Effector memory CD8-positive, alpha-beta T cell (primary cell): ENCODE measurements at places on chromosomes 6 and 20.

DNA sequence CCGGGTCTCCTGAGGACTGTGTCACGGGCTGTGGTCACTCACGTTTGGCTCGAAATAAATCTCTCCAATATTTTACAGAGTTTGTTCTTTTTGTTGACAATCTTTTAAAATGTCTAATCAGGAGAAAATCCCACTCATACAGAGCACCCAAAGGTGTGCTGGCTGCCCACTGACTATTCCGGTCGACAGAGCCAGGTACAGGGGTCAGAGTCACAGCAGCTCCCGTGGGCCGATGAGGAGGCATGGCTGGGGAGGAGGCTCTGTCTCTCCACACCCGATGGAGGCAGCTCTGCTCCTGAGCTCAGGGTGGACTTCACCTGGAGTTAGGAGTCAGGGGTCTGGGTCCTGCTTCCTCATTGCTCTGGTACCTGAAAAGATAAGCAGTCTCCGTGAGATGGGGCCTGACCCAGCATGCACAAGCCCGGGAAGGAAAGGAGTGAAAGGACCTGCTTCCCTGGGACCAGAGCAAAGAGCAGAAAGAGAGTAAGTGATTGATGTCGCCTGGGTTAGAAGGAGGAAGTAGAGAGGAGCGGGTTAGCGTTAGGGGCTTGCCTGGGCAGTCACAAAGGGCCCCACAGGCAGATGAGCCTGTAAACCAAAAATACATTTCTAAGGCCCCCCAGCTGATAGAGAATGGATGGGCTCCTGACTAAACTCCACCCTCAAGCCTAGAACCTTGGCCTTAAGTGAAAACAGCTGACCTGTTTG lies 53.5 kb upstream of the UNC93A start:
- DNase-seq: no peak

DNA sequence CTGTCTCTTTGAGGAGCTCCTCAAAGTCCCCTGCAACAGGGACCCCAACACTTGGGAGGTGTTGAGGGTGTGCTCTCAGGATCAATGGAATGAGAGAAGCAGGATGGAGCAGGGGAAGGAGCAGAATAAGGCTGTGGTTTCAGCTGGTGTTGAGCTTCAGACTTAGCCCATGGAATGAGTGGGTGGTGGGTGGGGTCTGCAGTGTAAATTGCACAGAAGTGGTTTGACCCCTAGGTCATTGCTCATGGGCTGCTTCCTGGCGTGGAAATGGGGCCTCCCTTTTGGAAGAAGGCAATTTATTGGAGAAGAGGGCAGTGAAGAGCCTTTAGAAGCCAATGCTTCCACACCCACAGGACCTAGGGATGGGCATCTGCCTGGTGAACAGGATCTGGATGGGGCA lies 37.0 kb upstream of the KCNG1 start:
- DNase-seq: no peak

GRCh38 chr6:41278699-41279405 lies 7.6 kb downstream of the TREM1 start:
- peak; percentile 54 for DNase-seq

GRCh38 chr20:63696628-63697356 lies at the start of gene TNFRSF6B:
TSS of gene TNFRSF6B (plus strand) at chr20:63696652. CDS start at chr20:63696768, 116 bp downstream.
- no peak for DNase-seq

DNA sequence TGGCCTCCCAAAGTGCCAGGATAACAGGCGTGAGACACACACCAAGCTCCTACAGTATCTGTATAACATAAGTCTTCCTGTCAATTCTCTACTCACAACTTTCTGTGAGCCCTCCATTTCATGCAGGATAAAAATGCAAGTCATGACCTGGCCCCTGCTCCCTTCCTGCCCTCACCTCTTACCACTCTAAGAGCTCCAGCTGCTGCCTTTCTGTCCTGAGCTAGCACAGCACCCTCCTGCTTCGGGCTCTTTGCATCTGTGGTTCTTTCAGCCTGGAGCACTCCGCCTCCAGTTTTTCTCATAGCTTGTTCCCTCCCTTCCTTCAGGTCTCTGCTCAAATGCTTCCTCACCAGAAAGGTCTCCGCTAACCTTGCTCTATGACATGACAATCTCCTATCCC lies 23.7 kb upstream of the TRPC4AP start:
- no peak for DNase-seq

- DNase-seq: no peak
Observed at GRCh38 chr6:134517145-134517658, 199.3 kb upstream of the SGK1 start.

DNA sequence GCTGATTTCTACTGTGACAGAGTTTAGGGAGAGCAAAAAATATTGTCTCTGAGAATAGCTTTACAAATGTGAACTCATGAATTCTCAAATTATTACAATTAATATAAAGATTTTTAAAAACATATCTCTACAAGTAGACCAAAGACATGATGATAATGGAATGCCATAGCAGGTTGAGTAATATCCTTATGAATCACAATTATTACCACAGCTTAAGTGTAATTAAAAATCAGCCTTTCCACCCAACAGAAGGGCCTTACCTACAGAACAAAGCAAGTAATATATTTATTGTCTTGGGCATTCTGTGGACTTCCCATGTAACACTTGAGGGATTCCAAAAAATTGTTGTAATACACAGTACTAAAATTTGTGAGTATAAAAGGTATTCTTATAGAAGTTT lies 1099.6 kb upstream of the GJE1 start:
- DNase-seq: no peak

DNA sequence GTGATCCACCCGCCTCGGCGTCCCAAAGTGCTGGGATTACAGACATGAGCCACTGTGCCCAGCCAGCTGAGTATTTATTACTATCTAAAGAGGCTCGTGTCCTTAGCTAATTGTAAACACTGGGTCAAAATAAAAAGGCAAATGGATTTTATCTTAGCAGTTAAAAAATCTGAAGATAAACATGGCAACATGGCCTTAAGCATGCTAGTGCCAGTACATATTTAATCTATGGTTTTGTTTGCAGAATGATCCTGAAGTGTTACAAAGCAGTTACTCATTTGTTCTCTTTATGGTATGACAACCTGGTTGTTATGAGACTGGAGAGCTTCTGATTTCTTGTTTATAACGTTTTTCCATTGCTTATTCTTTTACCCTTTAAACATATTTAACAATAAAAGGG lies 3.9 kb upstream of the KIAA0408 start:
- no peak for DNase-seq

- DNase-seq: no peak
Observed at GRCh38 chr6:23340271-23340670, 770.9 kb downstream of the HDGFL1 start.

DNA sequence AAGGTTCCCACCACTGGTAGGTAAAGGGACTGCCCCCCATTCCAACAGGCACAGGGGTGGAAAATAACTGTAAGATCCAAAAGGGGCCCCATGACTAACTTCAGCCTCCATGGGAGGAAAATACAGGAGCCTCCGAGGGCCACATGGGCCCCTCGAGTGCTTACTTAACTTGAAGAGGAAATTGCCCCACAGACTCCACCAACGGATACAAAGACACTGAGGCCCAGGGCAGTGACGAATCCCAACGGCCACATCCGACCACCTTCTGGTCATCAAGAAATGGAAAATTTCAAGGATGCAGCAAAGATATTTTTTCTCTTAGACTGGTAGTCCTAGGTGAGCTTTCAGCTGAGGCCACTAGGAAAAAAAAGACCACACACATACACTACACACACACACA lies 116.0 kb upstream of the MRPS10 start:
- no peak for DNase-seq

- no peak for DNase-seq
Observed at GRCh38 chr20:22446613-22447446, 137.5 kb downstream of the FOXA2 start.

DNA sequence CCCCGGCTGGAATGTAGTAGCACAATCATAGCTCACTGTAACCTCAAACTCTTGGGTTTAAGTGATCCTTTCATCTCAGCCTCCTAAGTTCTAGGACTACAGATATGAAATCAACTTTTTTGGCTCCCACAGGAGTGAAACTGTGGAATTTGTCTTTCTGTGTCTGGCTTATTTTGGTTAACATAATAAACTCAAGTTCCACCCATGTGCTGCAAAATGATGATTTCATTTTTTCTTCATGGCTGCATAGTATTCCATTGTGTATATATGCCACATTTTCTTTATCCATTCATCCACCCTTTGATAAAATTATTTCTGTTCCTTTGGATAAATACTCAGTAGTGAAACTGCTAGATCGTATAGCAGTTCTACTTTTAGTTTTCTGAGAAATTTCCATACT lies 29.9 kb downstream of the RNGTT start:
- no peak for DNase-seq

GRCh38 chr6:13288969-13289391 lies 39.4 kb downstream of the TBC1D7 start:
- DNase-seq: no peak

DNA sequence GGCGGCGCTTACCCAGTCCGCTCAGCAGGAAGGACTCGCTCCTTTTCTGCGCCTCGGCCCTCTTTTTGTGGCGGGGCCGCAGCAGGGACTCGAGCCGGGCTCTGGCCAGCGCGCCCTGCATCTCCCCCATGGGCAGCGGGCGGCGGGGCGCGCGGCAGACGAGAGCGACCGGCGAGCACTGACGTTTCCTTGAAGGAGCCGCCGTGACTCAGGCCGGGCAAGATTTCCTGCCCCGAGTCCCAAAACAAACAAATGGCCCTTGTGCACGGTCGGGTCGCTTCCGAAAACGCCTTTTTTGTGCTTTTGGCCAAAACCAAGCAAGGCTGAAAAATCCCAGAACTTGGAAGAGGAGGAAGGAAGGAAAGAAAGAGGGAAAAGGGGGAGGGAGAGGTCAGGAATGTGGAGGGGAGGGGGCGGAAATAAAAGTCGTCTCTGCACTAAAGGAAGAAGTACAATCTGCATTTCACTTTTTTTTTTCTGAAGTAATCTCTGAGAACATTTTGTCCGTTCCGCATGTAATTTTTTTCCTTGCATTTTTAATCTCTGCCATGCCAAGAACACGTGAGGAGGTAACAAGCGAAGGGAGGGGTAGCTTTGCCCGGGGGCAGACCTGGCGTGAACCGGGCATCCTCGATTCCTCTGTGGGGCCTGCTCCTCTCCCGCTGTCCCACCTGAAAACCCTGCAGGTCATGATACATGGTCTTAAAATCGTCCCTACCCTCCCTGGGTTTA lies 123.3 kb upstream of the SLC2A12 start:
- DNase-seq: no peak

- no peak for DNase-seq
Observed at GRCh38 chr6:36695414-36695813, 2.2 kb upstream of the RAB44 start.

- no peak for DNase-seq
Observed at GRCh38 chr6:111256646-111257045, 169.3 kb downstream of the SLC16A10 start.

- DNase-seq: no peak
Observed at GRCh38 chr20:23228912-23229311, 121.7 kb upstream of the NXT1 start.

DNA sequence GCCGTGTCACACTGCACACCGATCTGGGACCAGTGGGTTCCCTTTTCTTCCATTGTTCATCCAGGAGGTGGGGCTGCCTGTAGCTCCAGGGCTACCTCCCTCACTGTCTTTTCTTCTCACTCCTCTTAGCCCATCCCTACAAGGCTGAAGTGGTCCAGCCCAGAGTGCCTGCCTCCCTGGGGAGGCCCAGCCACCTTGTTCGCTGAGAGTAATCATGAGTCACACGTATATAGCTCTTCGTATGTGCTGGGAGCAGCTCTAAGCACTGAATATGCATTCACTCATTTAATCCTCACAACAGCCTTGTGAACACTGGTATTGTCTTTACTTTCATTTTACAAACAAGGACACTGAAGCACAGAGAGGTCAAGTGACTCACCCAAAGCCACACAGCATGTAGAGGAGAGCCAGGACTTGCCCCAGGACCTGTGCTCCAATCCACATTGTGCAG lies 14.7 kb upstream of the CCDC167 start:
- peak; percentile 26 for DNase-seq

- no peak for DNase-seq
Observed at GRCh38 chr6:133644892-133645619, 243.9 kb upstream of the TCF21 start.

DNA sequence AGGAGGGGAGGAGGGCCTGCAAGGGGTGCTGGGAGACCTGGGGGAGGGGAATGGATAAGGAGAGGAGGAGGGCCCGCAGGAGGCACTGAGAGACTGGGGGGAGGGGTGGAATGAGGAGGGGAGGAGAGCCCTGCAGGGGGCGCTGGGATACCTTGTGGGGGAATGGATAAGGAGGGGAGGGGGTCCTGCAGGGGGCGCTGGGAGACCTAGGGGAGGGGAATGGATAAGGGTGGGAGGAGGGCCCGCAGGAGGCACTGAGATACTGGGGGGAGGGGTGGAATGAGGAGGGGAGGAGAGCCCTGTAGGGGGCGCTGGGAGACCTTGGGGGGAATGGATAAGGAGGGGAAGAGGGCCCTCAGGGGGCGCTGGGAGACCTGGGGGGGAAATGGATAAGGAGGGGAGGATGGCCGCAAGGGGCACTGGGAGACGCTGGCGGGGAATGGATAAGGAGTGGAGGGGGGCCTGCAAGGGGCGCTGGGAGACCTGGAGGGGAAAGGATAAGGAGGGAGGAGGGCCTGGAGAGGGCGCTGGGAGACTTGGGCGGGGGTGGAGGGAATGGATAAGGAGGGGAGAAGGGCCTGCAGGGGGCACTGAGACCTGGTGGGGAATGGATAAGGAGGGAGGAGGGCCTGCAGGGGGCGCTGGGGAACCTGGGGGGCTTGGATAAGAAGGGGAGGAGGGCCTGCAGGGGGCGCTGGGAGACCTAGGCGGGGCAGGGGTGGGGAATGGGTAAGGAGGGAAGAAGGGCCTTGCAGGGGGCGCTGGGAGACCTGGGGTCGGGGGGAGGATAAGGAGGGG lies 1.3 kb upstream of the CTCFL start:
- DNase-seq: no peak

DNA sequence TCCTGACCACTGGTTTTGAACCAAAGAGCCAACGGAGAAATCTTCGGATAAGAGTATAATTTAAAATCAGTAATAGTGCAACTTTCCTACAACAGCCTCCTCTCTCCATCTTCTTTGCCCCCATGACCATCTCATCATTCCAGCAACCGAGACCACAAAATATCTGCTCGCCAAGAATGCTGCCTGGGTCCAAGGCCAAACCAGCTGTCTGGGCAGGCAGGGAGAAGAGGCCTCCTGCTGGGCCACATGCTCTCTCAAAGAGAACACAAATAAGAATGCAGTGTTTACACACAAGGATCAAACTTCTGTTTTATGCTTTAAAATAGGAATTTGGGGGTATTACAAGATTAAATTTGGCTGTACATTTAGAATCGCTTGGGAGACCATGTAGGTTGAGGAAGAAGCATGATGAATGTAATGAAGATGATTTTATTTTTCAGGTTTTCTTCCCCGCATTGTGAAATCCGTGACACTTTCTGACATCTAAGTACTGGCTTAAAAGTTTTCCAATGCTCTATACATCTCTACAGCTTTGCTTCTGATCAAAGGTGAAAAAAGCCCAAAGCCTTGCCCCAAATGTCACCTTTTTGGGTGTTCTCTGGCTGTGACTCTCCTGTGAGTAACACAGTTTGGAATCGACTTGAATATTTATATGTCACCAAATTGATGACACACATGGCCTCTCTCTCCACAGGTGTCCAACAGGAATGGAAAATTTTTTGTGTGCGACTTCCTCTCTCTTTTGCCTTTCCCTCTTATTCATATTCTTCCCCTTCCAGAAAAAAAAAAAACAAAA lies 79.4 kb upstream of the PROKR2 start:
- DNase-seq: no peak

- no peak for DNase-seq
Observed at GRCh38 chr6:16209539-16209938, 28.8 kb upstream of the GMPR start.

- no peak for DNase-seq
Observed at GRCh38 chr6:111291336-111292259, 191.4 kb downstream of the REV3L start.

- no peak for DNase-seq
Observed at GRCh38 chr20:32829311-32830005, 9.7 kb downstream of the MAPRE1 start.
